ENCODE measurements at places on chromosomes 4 and X.

GRCh38 chr4:154475820-154476219 is 15.8 kb downstream of the DCHS2 start:
- no peak overlapping the region for H3K27ac ChIP-seq
- H3K4me1 ChIP-seq = no peaks in the 10 kb centered on the region
- no peaks in the 10 kb centered on the region for H3K36me3 ChIP-seq
- no peak for DNase-seq

- peaks cover under 1% of the 10 kb centered on the region for H3K4me1 ChIP-seq
- H3K4me3 ChIP-seq = no peak overlapping the region
- no peaks in the 10 kb centered on the region for H3K27me3 ChIP-seq
- no peaks in the 10 kb centered on the region for H3K36me3 ChIP-seq
Observed at GRCh38 chr4:179130122-179130714, 1688.0 kb upstream of the AGA start.

DNA sequence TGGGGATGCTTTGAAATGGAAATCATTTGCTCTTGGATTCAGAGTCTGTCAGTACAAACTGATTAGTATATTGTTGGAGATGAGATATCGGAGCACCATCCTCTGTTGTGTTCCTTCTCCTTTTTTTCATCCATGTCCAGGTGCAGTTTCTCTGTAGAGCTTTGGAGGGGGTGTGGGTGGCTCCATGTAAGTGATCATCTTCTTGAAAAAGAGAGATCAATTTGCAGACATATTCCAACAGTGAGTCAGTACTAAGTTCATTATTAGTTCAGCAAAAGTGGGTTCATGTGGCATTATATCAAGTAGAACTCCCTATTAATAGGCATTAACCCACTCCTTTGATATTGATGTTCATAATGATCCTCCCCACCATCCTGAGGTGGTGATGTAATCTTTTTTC is 18.9 kb downstream of the FRAS1 start:
- no peak overlapping the region for H3K27ac ChIP-seq
- no peaks in the 10 kb centered on the region for H3K36me3 ChIP-seq
- no peaks in the 10 kb centered on the region for H3K27me3 ChIP-seq
- no peak for DNase-seq
- no peak overlapping the region for H3K4me3 ChIP-seq

DNA sequence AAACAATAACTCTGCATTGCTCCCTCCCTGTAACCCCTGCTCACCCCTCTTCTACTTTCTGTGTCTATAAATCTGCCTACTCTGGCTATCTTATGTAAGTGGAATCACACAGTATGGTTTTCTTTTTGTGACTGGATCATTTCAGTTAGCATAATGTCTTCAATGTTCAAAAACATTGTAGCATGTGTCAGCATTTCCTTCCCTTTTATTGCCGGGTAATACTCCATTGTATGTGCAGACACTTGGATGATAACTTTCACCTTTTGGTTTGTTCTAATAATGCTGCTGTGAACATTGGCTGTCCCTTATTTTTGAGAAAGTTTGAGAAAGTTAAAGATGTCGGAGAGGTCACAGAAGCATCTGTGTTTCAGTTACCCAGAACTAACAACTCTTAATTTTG is 60.6 kb upstream of the TLR2 start:
- no peak overlapping the region for H3K27ac ChIP-seq
- DNase-seq = no peak
- peaks cover 10% of the 10 kb centered on the region for H3K4me1 ChIP-seq
- no peaks in the 10 kb centered on the region for H3K27me3 ChIP-seq
- H3K4me3 ChIP-seq = no peak overlapping the region

DNA sequence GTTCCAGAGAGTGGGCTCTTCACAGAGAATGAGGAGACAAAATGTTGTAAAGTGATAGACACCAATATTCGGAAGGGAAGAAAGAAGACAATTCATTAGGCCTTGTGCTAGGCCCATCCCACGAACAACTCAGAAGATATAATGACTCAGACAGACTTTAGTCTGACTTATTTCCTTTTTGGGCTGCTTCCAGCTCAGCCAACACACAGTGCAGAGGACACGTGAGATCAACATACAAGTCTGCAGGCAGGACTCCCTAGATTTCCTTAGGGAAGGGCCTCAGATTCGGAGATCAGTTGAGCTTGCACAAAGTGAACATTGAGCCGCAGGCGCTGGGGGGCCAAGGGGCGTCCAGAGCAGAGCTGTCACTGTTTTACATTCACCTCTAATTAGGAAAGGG is 290.7 kb upstream of the TENM3 start:
- no peaks in the 10 kb centered on the region for H3K36me3 ChIP-seq
- H3K27ac ChIP-seq = no peak overlapping the region
- H3K4me3 ChIP-seq = no peak overlapping the region

DNA sequence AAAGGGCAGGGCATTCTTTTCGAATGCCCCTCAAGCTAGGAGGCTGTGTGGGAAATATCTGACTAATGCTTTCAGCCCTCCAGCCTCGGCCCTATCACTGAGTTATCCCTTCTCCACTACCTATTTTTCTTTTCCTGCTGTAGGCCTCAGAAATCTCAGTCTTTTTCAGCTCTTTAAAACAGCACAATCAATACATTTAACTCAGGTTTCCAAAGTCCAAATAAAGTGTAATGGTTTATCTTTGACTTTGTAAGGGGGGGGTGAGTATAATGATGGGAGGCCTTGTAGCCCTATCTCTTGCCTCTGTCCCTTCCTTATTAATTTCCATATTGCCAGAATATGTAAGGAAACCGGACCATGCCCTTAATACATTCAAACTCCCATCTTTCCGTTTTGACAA is 1.6 kb upstream of the WNK3 start:
- no peaks in the 10 kb centered on the region for H3K4me1 ChIP-seq
- peak overlapping the region; percentile 98 for H3K27ac ChIP-seq
- no peak for DNase-seq
- H3K4me3 ChIP-seq = peak overlapping the region; percentile 62
- no peaks in the 10 kb centered on the region for H3K36me3 ChIP-seq

DNA sequence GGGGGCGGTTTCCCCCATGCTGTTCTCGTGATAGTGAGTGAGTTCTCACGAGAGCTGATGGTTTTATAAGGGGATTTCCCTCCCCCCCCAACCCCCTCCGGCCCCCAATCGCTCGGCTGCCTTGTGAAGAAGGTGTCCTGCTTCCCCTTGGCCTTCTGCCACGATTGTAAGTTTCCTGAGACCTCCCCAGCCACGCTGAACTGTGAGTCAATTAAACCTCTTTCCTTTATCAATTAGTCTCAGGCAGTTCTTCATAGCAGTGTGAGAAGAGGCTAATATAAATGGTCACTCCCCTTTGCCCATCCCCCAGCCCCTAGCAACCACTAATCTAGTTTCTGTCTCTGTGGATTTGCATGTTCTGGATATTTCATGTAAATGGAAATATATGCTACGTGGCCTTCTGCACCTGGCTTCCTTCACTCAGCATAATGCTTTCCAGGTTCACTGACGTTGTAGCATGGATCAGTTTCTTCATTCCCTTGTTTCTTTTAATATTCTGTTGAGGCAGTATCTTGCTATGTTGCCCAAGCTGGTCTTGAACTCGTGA is 16.4 kb downstream of the GPR143 start:
- no peaks in the 10 kb centered on the region for H3K27me3 ChIP-seq
- H3K27ac ChIP-seq = no peak overlapping the region
- no peak overlapping the region for H3K4me3 ChIP-seq
- DNase-seq = no peak

DNA sequence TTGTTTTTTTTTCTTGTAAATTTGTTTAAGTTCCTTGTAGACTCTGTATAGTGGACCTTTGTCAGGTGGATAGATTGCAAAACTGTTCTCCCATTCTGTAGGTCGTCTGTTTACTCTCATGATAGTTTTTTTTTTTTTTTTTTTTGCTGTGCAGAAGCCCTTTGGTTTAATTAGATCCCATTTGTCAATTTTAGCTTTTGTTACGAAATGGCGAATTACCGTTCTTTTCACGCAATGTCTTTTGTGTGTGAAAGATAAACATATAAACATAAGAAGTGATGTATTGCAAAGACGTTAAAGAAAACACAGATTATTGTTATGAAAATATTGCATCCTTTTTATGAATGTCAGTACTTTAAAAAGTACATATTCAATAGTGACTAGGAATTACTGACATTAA is 34.5 kb downstream of the MAGEA10 start:
- no peaks in the 10 kb centered on the region for H3K27me3 ChIP-seq
- H3K4me1 ChIP-seq = no peaks in the 10 kb centered on the region
- H3K36me3 ChIP-seq = no peaks in the 10 kb centered on the region
- no peak for DNase-seq
- no peak overlapping the region for H3K4me3 ChIP-seq

- no peak overlapping the region for H3K27ac ChIP-seq
- DNase-seq = no peak
- H3K4me1 ChIP-seq = no peaks in the 10 kb centered on the region
- no peaks in the 10 kb centered on the region for H3K36me3 ChIP-seq
Observed at GRCh38 chrX:148788449-148788848, 288.0 kb downstream of the AFF2 start.

DNA sequence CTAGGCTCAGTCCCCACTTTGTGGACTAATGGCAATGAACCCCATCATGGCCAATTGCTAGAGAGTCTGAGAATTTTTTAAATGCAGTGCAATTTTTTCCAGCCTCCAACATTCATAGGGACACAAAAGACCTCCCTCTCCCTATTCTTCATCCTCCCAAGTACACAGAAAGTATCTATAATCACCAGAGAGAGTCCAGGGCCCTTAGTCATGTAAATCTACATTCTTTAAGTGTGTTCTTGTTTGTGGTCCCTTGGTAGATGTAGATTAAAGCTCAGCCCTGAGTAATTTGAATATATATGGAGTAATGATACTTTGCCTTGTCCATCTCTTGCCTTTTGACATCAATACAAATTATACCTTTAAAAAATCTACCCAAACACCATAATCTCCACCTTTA is 51.3 kb upstream of the ATXN3L start:
- H3K27me3 ChIP-seq = no peaks in the 10 kb centered on the region
- H3K4me3 ChIP-seq = no peak overlapping the region
- no peaks in the 10 kb centered on the region for H3K36me3 ChIP-seq
- H3K27ac ChIP-seq = no peak overlapping the region
- DNase-seq = no peak

GRCh38 chrX:133434197-133434820 is 19.0 kb upstream of the GPC4 start:
- no peak for DNase-seq
- H3K4me3 ChIP-seq = no peak overlapping the region
- no peaks in the 10 kb centered on the region for H3K36me3 ChIP-seq
- H3K27me3 ChIP-seq = no peaks in the 10 kb centered on the region
- H3K27ac ChIP-seq = no peak overlapping the region

- H3K36me3 ChIP-seq = no peaks in the 10 kb centered on the region
- H3K27ac ChIP-seq = no peak overlapping the region
- DNase-seq = no peak
Observed at GRCh38 chr4:160580581-160580980, 1477.7 kb downstream of the RAPGEF2 start.

DNA sequence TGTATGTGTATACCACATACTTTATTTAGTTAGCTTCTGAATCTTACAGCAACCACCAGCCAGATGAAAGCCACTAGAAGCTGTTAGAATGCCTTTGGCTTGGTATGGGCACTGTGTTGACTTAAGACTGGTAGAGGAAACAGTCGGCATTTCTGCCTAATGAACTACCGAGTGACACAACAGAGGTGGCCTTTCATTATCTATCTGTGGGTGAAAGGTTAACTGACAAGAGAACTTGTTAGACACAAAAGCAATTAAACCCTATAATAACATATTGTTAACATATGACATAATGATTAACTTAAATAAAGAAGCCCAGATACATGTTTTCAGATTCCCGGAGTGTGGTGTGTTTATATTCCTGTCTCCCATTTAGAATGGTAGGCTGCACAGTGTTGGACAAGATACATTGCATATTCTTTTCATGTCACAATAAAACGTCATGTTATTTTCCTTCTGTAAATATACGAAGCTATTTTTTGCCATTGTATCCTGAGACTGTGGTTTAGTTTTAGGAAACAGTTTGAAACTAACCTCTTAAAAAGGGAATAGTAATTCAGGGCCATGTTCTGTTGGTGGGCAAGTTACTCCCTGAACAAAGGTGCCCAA is 181.5 kb downstream of the SLIT2 start:
- DNase-seq = peak; percentile 40
- H3K27me3 ChIP-seq = no peaks in the 10 kb centered on the region
- no peak overlapping the region for H3K27ac ChIP-seq

DNA sequence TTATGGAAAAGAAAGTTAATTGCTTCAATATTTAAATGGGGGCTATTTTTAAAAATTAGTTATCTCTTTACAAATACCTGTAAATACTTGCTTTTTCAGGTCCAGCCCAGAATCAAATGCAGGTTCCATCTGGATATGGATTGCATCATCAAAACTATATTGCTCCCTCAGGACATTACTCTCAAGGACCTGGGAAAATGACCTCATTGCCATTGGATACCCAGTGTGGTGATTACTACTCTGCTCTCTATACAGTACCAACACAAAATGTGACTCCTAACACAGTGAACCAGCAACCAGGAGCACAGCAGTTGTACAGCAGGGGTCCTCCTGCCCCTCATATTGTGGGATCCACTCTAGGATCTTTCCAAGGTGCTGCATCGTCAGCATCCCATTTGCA is 29.2 kb downstream of the SEC24B start:
- peaks cover 52% of the 10 kb centered on the region for H3K36me3 ChIP-seq
- no peak for DNase-seq
- H3K27ac ChIP-seq = no peak overlapping the region
- no peaks in the 10 kb centered on the region for H3K27me3 ChIP-seq
- H3K4me1 ChIP-seq = no peaks in the 10 kb centered on the region
- no peak overlapping the region for H3K4me3 ChIP-seq

DNA sequence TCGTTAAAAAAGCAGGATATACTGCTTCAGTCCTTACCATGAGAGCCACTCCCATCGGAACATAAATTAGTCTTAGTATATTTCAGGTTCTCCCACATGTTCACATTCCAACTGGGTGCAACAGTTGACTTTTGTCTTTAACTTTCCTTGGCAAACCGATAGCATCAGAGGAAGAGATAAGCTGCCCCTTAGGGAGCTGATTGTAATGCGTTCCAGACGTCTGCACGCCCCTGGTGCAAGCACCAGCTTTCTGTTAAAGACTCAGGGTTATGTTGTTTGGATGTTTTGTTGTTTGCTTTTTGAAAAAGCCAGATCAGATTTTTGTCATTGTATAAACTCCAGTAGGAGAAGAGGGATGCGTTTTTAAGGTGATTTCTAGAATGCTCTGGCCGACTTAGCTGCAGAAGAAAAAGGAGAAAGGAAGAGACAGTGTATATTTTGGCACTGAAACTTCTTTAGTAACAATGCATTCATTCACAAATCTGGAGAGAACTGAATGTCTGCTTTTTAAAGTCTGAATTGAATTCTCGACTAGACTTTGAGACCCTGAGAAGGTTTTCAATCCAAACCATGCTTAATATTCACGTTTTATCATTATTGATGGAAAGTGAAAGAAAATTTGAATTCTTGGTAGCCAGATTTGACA is 160.9 kb downstream of the CBR4 start:
- H3K27me3 ChIP-seq = no peaks in the 10 kb centered on the region
- DNase-seq = no peak
- H3K4me1 ChIP-seq = peaks cover 14% of the 10 kb centered on the region
- peaks cover 12% of the 10 kb centered on the region for H3K36me3 ChIP-seq
- no peak overlapping the region for H3K4me3 ChIP-seq

GRCh38 chr4:166324321-166324720 is 451.3 kb downstream of the TLL1 start:
- H3K27me3 ChIP-seq = no peaks in the 10 kb centered on the region
- no peak overlapping the region for H3K4me3 ChIP-seq
- peak; percentile 5 for DNase-seq
- no peaks in the 10 kb centered on the region for H3K36me3 ChIP-seq
- H3K27ac ChIP-seq = no peak overlapping the region

GRCh38 chr4:68184923-68185322 is 55.3 kb upstream of the TMPRSS11F start:
- H3K4me1 ChIP-seq = no peaks in the 10 kb centered on the region
- no peaks in the 10 kb centered on the region for H3K27me3 ChIP-seq
- DNase-seq = no peak
- no peak overlapping the region for H3K27ac ChIP-seq
- H3K36me3 ChIP-seq = no peaks in the 10 kb centered on the region
